ENCODE measurements at places on chromosomes 11 and 22.

GRCh38 chr11:118436639-118437207 lies 431 bp downstream of the KMT2A start:
- peak; percentile 32 for DNase-seq

- DNase-seq = peak; percentile 30
Measured at GRCh38 chr11:77082838-77083565, 16.2 kb downstream of the CAPN5 start.

DNA sequence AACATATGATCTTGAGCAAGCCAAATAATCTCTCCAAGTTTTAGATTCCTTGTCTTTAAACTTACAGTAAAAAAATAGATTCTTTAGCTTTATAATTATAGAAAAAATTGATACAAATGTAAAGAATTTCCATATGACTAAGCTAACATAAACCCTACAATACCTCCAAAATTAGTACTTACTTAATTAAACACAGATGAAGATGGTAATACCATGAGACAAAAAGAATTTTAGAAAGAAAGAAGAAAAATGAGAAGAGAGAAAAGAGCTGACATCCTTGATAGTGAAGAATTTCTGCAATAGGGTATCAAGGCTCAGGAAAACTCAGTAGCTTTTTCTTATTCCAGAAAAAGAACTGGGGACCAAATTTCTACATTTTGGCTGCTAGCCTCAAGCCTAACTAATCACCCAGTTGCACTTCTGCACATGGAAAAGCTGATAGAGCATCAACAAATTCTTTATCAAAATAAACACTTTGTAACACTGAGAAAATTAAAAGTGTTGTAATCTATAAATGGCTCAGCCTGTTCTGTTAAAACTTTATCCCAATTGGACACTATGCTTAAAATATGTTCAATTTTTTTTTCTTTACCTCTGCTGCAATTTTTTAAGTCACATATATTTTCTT lies 24.7 kb upstream of the SOX6 start:
- DNase-seq = no peak

DNA sequence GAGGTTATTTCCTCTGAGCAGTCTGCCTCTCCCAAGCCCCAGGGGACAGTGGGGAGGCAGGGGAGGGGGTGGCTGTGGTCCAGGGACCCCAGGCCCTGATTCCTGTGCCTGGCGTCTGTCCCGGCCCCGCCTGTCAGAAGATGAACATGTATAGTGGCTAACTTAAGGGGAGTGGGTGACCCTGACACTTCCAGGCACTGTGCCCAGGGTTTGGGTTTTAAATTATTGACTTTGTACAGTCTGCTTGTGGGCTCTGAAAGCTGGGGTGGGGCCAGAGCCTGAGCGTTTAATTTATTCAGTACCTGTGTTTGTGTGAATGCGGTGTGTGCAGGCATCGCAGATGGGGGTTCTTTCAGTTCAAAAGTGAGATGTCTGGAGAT lies 3.1 kb downstream of the PIM3 start:
- no peak for DNase-seq

DNA sequence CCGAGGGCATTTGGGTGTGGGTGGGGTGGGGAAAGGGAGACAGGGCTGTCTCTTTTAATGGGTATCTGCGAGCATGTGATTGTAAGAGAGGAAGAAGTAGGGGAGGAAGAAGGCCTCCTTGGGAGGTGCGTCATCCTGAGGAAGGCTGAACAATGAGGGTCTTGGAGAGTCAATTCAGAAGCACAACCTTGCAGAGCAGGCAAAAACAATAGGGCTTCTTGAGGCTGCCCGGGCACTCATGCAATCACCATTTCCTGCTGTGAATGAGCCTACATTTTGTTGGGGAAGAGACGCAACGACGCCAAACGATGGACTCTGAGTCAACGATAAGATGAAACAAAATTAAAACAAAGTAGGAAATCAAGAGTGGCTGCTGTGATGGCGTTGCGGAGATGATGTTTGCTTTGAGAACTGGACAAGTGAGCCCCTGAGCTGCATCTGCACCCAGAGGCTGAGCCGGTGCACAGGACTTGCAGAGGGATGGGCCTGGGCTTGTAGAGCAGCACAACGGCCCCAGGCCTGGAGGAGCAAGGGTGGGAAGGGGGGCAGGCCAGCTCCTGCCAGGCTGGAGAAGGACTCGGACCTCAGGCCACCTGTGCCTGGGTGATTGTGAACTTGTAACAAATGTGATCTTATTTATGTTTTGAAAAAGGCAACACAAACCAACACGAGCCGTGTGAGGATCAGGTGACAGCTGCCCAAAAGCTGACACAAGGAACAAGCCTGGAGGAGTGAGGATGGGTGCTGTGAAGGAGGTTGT lies 92.3 kb upstream of the B3GAT1 start:
- no peak for DNase-seq

- no peak for DNase-seq
Measured at GRCh38 chr11:132999031-132999430, 533.3 kb downstream of the OPCML start.

DNA sequence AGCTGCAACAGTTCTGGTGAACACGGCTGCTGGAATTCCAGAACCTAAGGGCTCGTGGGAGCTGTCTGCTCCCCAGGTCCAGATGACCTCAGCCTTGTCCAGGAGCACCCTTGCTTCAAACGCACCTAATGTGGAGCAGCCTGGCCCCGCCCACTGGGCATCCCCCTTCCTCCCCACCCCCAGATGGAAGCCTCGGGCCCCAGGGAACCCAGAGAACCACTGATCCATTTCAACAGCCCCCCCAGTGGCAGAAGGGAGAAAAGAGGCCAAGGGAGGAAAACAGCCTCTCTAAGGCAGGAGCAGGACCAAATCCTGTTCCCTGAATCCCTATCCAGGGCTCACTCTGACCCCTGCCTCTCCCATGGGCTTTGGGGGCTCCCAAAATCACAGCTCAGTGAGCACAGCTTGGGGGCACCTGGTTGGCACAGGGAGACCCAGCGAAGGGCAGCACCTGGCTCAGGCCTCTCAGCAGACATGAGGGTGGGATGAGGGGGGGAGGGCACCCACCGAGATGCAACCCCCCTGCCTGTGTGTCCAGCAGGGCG lies 1.2 kb downstream of the CYTH4 start:
- peak; percentile 48 for DNase-seq

GRCh38 chr11:130263351-130263750 lies 51.4 kb downstream of the ZBTB44 start:
- DNase-seq = no peak

GRCh38 chr11:10381736-10382135 lies 73.3 kb upstream of the AMPD3 start:
- no peak for DNase-seq

- DNase-seq = no peak
Measured at GRCh38 chr11:122979815-122980595, 1.6 kb downstream of the BSX start.

DNA sequence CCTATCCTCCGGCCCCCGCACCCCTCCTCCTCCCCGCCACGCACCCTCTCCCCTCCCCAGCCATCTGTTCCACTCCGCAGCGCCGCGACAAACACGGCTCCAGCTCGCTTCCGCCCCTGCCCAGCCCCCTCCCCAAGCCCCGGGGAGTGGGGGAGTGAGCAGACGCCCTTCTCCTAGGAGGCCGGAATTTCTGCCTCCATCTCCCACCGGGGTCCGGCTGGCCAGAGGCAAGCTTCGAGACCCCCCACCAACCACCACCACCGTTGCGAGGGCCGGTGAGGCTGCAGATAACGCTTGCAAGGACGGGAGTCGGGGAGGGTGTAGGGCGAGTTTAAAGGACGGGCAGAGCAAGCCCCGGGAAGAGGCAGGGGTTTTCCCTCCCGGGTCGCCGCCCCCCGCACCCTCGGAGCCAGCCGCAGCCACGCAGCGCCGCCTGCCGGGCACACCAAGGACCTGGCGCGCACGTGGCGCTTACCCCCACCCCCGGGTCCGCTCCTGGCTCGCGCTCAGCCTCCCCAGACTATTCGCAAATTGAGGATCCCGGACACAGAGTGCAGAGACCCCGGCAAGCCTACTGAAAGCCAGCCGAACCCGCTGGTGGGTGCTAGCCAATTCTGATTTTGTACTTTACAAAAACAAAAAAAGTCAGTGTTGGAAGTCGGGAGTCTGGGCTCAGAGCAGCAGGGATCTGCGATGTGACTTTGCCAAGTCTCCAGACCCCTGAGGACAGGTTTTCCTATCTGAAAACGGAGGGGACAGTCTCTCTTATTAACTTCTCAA lies 22.6 kb downstream of the RTN4RL2 start:
- DNase-seq = peak; percentile 71

GRCh38 chr11:2462986-2463765 lies 18.4 kb downstream of the KCNQ1 start:
- DNase-seq = no peak

DNA sequence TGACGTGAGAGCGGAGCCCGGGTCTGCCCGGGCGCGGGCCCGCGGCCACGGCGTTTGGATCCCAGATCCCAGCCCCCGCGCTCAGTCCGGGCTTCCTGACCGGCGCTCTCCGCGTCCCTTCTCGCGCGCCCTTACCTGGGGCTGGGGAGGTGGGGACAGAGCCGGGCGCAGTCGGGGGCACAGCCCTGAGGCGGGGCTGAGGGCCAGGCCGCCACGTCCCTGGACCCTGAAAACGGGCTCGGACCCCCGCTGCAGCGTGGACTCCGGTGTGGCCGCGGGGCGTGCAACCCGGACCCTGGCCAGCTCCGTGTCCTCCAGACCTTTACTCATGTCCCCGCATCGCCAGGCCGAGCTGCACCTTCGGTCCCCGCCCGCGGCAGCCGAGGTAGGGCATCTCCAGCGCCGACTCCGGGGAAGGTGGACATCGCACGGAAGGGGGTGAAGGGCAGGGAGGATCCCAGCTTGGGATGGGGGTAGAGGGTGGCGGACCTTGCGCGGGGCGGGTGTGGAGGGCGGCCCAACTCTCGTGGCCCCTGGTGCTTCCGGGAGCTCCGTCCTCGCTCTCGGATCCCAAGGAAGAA lies 9.9 kb upstream of the AIFM3 start:
- DNase-seq = no peak

GRCh38 chr11:57896361-57897145 lies 127.1 kb upstream of the OR9Q1 start:
- DNase-seq = no peak

GRCh38 chr11:127247261-127247851 lies 246.8 kb upstream of the KIRREL3 start:
- no peak for DNase-seq

- no peak for DNase-seq
Measured at GRCh38 chr22:49062155-49062801, 765.4 kb downstream of the BRD1 start.

DNA sequence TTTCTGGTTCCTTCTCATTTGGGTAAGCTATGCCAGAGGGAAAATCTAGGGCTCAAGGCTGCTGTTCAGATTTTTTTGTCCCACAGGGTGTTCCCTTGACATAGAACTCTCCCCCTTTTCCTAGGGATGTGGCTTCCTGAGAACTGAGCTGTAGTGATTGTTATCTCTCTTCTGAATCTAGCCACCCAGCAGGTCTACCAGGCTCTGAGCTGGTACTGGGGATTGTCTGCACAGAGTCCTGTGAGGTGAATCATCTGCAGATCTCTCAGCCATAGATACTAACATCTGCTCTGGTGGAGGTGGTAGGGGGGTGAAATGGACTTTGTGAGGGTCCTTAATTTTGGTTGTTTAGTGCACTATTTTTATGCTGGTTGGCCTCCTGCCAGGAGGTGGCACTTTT lies 167.3 kb upstream of the PGR start:
- no peak for DNase-seq

- DNase-seq = no peak
Measured at GRCh38 chr11:19907839-19908238, 195.2 kb downstream of the NAV2 start.

DNA sequence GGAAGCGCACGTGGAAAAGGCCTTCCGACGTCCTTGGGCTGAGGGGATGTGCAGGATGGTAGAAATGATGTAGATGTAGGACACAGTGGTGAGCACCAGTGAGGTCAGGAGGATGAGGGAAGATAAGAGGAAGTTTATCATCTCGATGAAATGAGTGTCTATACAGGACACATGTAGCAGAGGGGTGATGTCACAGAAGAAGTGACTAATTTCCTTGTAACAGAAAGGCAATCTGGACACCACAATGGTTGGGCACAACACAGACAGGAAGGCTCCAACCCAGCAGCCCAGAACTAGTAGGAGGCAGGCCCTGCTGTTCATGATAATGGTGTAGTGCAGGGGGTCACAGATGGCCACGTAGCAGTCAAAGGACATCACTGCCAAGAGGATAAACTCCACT lies 35.0 kb upstream of the OR6M1 start:
- no peak for DNase-seq

DNA sequence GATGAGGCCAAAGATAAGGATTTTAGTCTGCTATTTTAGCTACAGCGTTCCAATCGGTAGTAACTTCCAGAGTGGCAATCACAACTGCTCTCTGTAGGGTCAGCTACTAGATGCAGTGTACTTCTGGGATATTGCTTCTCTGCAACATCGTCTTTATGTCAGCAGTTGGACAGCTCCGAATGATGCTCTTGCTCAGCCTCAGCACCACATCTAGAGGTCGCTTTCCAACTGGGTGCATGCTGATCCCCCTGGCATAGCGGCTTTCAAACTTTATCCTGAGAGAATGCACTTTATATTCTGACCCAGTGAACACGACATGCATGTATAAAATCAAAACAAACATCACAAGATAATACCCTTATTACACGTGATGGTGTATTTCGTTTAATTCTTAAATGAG lies 219.6 kb downstream of the C11orf87 start:
- DNase-seq = no peak

DNA sequence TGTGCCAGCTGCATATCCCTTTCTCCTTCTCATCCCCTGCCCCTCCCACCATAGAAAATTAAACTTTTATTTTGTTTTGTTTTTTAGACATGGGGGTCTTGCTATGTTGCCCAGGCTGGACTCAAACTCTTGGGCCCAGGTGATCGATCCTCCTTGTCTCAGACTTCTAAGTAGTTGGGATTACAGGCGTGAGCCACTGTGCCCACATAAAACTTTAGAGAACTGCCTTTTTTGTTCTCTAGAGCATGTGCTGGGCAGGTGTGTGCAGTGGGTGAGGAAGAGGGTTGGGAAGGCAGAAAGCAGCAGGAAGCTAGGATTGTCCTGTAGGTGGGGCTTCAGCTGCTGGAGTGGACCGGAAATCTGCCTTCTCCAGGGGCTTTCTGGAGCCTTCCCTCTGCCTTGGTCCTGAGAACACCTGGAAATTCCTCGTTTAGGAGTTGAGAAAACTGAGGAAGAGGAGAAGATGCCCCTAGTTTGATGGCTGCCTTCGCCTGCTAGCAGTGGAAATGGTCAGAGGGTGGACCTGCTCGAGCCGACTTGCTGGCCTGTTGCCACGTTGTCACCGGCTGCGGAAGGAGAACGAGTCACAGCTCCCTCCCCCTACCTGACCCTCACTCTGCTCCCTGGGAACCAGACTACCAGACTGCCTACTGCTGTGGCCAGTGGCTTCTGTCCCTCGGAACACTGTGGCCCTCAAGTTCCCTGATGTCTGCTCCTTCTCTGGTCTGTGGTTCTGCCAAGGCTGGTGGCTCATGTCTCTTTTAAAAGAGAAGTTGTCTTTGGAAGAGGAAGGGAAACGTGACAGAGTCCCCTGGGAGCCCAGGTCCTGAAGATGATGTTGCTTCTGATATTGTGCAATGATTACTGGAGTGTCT lies 4.0 kb downstream of the ST14 start:
- no peak for DNase-seq

GRCh38 chr11:66052664-66052982 lies 459 bp downstream of the SF3B2 start:
- DNase-seq = no peak

GRCh38 chr11:72758690-72759389 lies 6.6 kb upstream of the ARAP1 start:
- DNase-seq = no peak

Data from activated CD4-positive, alpha-beta T cell treated with anti-CD3 and anti-CD28 coated beads for 4 hours (primary cell).